ENCODE measurements at places on chromosomes 5 and 9.

DNA sequence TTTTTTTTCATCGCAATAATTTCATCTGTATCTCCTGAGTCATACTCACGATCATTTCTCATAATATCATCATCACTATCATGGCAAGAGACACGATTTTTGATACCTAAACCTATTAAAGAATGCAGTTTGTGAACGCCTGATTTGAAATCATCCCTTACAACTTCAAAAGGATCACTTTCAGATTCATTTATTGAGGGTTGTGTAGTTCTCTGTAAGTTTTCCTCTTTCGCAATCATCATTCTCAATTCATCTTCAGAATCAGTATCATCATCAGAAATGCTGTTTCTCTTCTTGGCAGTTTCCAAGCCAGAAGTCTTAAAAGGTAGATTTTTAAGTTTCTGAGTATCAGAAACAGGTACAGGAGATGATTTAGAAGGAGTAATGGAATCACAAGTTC is 9.7 kb downstream of the NOL8 start:
- DNase-seq, result no peak

DNA sequence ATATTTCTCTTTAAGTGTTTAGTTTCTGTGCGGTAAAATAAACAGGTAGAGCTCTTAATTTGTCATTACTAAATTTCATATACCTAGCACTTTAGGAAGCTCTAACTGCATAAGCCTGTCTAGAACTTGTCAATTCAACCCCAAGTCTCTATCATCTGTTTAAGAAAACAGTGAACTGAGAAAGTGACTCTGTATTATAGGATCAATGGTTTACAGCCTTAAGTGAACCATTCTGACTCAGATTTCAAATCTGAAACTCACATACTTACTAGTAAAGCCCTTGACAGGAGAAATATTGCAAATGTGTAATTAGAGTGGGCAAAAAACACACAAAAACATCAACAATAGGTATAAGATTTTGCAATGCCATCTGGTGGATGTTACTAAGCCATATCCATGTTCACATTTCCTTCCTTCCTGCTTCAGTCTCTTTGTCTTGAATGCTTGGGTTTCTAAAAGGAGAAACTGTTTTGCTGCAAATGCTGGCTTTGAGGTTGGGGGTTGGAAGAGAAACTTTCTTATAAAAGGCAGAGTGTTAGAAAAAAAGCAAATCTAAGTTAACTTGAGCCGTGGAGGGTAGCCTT is 101.8 kb downstream of the DOCK8 start:
- no peak for DNase-seq

- DNase-seq, result no peak
Measured at GRCh38 chr5:124789104-124789605, 42.7 kb upstream of the ZNF608 start.

- DNase-seq, result no peak
Measured at GRCh38 chr9:83456226-83456625, 82.0 kb downstream of the FRMD3 start.

Measured in SK-N-DZ (cell line).